Hypothalamus (tissue), 51 donors: ENCODE measurements at places on chromosomes 2 and 18.

- DNase-seq, result no peak
Measured at GRCh38 chr2:218063486-218063885, 5.6 kb upstream of the RUFY4 start.

- DNase-seq, result no peak
Measured at GRCh38 chr2:42513252-42513918, 19.6 kb upstream of the KCNG3 start.

DNA sequence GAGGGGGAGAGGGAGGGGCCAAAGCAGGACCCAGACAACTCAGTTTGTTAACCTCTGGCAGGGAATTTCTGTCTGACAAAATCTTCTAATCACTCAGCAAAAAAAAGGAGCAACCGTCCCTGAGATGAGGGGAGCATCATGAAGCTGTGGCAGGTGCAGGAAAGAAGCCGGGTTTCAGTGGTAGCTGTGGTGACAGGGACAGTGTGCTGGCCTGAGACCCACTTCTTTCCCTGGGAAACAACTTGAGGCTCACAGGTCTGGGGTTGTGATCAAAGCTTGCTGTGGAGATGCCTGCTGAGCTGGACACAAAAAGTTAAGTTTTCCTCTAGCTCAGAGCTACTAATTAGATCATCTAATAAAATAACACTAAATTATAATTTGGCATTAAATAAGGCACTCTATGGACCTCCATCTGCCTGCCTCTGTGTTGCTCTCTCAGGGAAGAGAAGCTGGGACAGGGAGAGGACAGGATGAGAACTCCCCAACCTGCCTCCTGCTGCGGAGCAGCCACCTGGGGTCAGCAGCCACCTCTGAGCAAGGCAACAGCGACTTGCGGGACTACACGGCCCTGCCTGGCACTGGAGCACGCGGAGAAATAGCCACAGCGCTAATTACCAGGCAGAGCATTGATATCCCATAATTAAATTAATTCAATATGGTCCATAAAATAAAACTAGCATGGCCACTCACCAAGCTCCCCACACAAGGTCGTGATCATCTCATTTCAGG, 104.6 kb upstream of the TEX51 start:
- no peak for DNase-seq

- no peak for DNase-seq
Measured at GRCh38 chr2:12642332-12642731, 74.4 kb upstream of the TRIB2 start.

DNA sequence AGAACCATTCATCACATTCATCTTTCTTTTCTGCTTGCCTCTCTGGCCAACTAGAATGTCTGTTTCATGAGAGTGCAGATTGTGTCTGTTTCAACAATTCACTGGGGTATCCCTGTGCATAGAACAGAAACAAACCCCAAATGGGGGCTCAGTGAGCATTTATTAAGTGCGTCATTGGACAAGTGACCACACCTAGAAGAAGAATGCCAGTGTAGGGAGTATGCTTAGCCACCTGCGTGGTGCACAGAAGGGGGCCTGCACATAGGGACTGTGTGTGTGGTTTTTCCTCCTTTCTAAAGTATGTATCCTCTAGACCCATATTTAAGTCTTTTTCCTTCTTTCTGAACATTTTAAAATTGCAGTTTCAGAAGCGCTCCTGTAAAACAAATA, 255.9 kb downstream of the AGAP1 start:
- DNase-seq, result no peak

DNA sequence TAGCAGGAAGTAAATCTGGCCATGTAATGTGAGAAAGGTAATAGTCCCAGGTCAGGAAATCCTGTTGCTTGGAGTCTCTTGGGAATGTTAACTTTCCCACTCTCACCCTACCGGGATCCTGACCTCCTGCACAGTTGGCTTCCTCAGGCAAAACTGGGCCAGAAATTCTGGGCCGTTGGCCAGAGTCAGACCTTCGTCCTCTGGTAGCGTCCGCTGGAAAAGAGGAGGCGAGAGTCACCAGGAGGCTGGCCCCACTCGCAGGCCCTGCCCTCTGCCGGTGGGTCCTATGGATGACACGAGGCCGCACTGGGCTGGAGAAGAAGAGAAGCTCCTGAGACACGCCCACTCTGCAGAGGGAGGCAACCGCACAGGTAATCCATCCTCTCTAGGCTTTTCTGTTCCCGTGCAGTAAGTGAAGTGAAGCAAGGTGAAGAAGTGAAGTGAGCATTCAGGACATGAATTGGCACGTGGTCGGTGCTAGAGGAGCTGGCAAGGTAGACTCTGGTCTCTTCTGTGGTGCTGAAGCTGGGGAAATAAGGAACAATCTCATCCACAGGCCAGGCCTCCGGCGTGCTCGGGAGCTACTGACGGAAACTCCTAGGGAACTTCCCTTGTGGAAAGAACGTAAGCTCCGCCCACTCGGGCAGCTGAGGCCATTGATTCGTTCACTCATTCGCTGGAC, 182.7 kb upstream of the GLI2 start:
- peak; percentile 71 for DNase-seq

DNA sequence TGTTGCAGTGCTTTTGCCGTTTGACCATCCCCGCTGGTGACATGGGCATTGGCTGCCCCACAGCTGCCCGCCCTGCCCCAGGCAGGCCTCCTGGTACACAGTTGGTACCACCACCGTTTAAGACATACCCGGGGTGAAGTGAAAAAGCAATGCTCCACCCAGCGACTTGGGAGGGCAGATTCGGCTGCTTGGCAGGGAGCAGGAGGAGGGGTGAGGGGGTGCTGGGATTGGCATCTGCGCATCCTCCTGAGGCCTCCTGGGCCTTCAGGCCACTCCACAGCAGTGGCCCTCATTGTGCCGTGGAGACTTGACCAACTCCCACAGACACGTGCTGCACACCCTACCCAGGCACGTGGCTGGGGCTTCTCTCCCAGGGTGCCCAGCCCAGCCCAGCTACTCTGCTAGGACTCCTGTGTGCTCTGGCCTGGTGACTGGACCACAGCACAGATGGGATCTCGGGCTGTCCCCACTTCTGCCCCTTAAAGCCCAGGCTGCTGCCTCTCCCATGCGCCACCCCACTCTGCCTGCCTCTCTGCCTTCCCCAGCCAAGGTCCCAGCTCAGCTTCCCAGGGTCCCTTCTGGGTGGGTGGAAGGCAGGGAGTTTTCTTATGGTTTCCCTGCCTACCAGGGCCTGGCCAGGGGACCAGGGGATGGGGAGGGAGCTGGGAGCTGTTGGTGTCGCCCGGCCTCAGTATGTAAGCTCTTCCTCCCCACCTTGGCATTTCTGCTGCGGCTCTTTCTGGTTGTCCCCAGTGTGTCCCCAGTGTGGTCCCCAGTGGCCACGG, 157.0 kb upstream of the HS6ST1 start:
- DNase-seq, result no peak

GRCh38 chr2:8997631-8998030, 5.9 kb downstream of the MBOAT2 start:
- no peak for DNase-seq

DNA sequence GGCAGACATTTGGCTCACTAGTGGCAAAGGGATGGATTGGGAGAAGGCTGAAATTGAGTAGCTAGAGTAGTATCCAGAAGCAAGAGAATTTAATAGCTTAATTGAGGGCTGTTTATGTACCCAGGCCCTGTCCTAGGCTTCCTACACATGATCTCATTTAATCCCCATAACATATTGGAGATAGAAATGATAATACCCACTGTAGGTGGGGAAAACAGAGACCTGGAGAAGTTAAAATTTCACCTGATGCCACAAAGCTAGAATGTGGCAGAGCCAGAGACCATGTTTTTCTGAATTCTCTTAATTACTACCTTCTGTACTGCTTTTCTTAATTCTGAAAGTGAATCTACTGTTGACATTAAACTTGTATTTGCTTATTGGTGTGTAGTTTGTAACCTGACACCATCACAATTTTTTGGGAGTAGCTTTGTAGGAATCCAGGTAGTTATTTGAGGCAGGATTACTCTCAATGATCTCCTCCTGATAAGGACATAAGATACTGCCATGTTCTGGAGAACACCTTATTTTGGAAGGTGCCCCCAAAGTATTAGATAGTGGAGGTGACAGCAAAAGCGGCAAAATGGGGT, 42.2 kb downstream of the RAB10 start:
- no peak for DNase-seq

DNA sequence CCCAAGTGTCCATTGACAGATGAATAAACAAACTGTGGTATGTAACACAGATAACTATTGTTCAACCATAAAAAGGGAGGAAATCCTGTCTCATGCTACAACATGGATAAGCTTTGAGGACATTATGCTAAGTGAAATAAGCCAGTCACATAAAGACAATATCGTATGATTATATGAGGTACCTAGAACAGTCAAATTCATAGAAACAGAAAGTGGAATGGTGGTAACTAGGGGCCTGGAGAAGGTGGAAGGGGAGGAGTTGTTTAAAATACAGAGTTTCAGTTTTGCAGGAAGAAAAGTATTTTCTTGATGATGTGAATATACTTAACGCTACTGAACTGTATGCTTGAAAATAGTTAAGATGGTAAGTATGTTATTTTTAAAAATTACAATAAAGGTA, 304.6 kb upstream of the CXCR4 start:
- no peak for DNase-seq

DNA sequence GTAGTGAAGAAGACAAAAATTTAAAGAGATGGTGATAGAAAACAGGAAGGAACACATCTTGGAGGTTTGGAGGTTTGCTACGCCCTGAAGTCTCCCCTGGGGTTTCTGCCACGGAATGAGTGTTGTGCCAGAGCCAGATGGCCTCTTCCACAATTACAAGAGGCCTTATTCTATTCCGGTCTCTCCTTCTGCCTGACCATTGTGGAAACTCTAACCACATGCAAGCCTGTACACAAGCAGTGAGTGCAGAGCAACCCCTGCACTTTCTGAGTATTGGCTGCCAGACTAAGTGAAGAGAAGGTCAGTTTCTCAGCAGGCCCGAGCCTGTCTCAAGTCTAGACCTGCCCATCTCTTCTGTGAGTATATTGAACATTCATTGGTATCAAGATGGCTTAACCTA, 22.7 kb upstream of the MYO1B start:
- DNase-seq, result no peak

GRCh38 chr2:99573634-99574251, 83.9 kb upstream of the REV1 start:
- DNase-seq, result no peak

DNA sequence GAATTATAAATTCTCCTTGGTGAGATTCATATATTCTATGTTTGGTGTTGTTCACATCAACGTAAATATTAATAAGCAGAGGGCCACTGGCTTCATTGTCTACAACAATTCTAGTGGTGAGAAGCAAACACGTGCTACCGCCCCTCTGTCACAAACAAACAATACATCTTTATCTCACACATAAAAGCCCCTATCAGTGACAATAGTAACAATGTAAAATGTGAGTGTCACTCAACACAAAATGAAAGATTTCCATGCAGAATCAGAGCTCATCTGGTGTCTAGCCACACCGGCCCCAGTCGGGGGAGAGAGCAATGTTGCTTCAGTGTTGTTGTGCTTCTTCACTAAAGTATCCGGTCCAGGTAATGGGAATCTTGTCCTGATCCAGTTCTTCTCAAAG, 932.6 kb downstream of the SOCS6 start:
- no peak for DNase-seq

GRCh38 chr2:40639320-40639719, 187.4 kb upstream of the SLC8A1 start:
- DNase-seq, result no peak

DNA sequence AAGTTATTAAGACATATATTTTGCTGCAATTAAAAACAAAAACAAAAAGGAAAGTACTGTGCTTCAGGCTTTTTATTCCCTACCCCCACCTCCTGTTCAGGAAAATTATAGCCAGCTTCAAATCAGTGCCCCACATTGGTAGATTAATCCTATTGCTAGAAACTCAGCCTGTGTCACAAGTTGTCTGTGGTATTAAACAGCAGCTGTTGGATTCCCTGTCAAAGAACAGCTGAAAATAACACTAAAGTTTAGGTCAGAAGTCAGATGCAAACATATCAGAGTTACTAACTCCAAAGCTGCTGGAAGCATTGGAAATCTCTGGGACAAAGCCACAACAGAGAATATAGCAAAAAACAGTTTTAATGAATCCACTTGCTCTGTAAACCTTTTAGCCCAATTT, 818 bp upstream of the CCDC141 start:
- DNase-seq, result no peak

DNA sequence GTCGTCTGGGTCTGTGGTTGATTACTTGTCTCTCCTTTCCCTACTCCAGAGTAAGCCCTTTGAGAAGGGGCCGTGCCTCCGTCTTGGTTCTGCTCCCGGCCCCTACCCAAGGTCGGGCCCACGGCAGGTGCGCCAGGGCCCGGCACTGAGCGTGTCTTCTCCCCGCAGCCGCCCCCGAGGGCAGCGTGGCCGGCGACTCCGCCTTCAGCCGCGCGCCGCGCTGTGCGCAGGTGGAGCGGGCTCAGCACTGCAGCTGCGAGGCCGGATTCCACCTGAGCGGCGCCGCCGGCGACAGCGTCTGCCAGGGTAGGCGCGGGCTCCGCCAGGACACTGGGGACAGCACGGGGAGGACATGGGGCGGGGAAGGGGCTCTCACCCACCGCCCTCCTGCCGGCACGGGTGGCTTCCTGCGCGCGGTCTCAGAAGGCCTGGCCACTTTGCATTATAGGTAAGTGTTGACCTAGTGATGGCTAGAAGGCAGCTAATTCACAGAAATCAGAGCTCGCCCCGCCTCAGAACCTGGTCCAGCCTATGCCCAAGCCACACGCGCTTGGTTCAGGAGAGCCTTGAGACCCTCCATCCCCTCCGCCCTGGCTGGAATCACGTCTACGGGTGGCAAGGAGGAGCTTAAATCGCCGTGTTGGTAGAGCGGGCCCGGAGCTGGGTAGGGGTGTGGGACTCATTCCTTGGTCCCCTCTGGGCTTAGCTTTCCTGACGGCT, 43.5 kb downstream of the FBLN7 start:
- no peak for DNase-seq

GRCh38 chr2:136441979-136442714, 323.2 kb upstream of the THSD7B start:
- no peak for DNase-seq

GRCh38 chr2:181371195-181371594, 86.0 kb upstream of the ITGA4 start:
- no peak for DNase-seq

DNA sequence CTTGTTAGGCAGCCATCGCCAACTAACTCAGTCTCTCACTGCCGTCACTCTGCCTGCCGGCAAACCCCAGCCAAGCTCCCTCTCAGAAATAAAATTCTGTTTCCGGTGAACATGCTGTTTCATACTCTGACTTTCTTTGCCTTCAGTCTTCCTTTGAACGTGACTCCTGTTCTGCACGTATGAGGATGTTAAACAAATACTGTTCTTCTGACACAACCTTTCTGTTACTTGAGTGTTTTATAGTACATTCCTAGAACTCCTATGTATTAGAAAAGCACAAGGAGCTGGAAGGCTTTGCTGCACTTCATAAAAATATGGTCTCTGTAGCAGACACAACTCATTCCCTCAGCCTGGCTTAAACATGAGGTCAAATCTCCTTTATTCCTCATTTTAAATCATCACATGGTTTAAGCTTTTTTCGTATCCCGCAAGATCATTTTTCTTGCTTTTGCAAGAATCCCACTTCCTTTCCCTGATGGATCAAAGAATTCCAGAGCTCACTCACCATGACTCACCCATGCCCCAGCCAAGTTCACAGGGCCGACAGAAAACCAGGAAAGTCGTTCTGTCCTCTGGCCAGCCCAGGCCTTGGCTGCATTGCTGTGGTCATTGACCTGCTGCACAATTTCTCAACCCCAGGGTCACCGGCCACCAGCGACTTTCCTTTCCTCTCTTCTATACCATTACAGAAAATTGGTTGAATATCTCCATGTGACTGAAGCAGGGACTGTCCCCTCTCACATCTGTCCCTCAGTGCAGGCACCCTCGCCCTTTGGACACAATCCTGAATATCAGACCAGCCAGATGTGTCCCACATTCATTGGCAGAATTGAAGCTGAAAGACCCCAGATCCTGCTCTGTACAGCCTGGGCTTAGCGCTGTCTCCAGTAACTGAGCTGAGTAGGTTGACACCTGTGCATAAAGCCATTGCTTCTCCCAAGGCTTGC, 183.1 kb upstream of the ARL4C start:
- no peak for DNase-seq
